ENCODE measurements at places on chromosomes 3 and 15. TPM values are rescaled to one million over a fixed set of nuclear protein-coding genes. Genes with fewer than 3 reads are reported as not detected.

- H3K4me1 ChIP-seq = no peaks in the 10 kb centered on the region
- no peak for DNase-seq
- H3K27ac ChIP-seq = no peak overlapping the region
- no peaks in the 10 kb centered on the region for H3K36me3 ChIP-seq
Observed at GRCh38 chr3:157294953-157295352, 135.0 kb upstream of the CCNL1 start.

Gene CHRD
- 172 TPM for total RNA-seq

Gene TRPM7
- total RNA-seq = 24.1 TPM

DNA sequence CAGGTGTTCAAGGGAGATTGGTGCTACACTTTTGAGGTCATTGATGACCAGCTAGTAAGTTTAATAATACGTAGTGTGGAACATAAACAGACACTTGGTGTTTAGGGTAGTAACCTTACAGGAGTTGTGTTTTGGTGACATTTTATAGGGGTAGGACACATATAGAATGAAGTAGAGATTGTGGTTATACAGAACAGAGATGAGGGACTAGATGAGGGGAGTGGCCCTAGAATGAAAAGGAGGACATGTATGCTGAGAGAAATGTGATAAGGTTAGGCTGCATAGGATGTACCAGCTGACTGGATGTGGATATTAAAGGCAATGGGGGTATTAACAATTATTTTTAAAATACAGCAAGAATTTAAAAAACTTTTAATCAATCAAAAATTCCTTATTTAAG is 8.0 kb downstream of the MBNL1 start:
- peak overlapping the region; percentile 99 for H3K27ac ChIP-seq
- H3K4me1 ChIP-seq = peaks cover 6% of the 10 kb centered on the region
- no peaks in the 10 kb centered on the region for H3K36me3 ChIP-seq
- no peaks in the 10 kb centered on the region for H3K27me3 ChIP-seq
- H3K4me3 ChIP-seq = peak overlapping the region; percentile 76
- DNase-seq = no peak

Gene HHATL
- not detected for total RNA-seq
